ENCODE measurements at places on chromosomes 4 and X.

DNA sequence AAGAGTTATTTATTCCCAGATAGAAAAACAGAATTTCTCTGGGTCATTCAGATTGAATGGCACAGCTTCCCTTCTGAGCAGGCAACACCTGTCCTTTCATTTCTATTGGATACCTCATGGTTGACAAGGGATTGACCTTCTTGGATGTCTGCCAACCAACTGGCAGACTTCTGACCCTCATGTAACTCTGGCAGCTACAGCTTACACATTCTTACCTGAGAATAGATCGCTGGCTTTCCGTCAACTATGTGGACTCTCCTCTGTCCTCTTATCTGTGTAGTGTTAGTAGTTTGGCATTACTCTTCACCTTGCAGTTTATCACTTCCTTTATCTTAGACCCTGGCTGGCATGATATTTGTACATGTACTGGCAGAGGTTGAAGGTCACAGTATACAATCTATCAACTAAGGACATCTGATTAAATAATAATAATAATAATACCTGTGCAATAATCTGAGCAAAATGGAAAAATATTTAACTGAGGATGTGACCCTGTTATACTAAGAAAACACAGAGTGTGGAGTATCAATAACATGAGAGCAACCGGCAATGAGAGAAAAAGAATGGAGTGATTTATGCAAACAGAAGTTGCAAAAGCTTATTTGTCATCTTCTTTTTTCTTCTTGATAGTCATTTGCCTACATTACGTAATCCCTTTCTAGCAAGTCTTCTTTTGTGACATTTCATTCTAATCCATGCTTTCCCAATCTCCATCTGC lies 1118.2 kb downstream of the ARAP2 start:
- no peak for DNase-seq

GRCh38 chrX:107541244-107541643 lies 87.1 kb upstream of the PRPS1 start:
- no peak for DNase-seq

DNA sequence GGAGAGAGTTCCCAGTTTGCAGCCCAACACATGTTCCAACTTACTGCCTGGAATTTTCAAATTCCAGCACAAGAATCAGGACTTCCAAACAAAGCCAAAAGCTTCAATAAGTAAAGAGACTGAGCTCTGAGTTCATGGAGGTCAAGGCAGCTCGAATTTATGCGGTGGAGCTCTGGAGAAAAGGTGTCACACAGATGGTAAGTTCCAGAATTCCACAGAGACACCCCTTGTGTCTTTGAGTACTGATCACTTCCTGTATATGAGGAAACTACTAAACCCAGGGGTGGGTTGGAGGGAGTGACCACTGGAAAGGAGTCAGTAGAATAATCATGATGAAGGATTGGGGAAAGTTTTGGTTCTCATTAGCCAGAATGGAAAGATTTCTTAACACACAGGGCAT lies 118.5 kb upstream of the GUCY1A1 start:
- no peak for DNase-seq

DNA sequence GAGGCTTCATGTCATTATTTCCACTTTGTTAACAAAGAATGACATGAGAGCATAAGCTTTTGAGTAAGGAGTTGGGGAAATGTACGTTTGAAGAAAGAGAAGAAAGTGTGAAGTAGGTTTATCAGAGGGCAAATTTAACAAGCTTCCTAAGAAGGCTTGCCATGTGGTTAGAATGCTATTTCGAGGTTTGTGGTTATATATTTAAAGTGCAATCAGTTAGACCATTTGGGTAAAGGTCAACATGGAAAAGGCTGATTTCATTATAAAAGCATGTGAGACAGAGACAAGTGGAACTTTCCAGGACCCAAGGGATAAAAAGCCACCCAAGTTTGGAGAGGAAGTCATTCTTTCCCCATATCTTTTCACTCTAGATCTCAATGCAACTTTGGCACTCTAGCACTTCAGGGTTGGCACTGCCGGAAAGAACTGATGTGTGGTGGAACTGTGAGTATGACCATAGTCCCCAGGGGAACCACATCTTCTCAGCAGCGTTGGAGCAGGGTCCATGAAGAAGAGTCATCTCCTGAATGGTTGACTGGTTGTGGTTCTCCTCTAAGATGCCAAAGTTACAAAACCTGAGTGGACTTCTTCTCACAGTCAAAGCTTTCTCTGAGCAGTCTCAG lies 529.9 kb downstream of the MID1IP1 start:
- no peak for DNase-seq

DNA sequence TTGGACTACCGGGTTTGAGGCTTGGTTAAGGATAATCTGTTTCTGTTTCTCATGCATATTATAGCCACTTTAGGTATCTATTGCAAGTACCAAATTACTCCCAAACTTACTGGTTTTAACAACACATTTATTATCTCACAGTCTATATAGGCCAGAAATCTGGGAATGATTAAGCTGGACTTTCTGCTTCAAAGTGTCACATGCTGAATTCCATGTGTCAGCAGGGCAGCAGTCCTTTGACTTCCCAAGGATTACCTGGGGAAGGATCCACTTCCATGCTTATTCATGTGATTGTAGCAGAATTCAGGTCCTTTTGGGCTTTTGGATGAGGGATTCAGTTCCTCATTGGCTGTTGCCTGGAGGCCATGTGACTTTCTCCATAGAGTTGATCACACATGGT lies 349.0 kb upstream of the TRAM1L1 start:
- no peak for DNase-seq

DNA sequence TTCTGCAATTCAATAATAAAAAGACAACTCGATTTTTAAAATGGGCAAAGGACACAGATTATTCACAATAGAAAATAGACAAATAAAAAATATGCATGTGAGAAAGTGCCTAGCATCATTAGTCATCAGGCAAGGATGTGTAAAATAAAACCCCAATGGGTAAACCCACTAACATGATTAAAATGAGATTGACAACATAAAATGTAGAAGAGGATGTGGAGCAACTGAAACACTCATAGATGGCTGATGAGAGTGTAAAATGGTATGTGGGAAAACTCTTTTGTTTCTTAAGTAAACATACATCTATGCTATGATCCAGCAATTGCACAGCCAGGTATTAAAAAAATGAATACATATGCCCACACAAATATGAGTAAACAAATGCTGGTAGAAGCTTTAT lies 177.6 kb downstream of the IQCM start:
- DNase-seq, result no peak

DNA sequence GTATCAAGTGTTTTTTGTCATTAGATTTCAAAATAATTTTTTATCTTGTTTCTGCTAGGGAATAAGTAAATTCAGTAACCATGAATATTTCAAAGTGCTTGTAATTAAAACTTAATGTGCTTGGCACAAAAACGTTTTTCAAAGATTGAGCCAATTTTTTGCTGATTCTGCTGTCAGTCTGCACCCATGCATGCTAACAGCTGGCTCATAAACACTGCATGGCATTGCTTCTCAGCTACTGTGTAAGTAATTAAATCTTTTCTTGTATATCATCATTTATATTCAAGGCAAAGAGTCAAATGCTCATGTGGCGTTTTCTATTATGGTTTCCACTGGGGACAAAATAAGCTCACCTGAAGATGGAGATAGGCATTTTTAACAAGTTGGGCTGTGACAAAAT lies 66.8 kb upstream of the SPANXN2 start:
- no peak for DNase-seq

DNA sequence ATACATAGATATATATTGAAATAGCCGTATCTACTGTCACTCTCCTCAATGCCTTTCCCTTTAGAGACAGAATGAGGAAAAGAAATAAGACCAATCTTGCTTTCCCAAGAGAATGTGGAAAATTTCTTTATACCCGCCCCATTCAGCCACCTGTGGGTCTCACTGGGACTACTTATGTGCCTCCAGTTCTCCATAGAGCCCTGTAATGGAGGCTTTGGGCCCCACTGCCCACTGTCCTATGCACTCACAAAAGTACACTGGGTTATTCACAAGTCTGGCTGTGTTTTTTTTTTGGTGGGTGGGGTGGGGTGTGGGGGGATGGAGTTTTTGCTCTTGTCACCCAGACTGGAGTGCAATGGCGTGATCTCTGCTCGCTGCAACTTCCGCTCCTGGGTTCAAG lies 70.4 kb upstream of the ELOVL6 start:
- no peak for DNase-seq

GRCh38 chr4:3338976-3339531 lies 46.2 kb downstream of the RGS12 start:
- DNase-seq, result no peak

DNA sequence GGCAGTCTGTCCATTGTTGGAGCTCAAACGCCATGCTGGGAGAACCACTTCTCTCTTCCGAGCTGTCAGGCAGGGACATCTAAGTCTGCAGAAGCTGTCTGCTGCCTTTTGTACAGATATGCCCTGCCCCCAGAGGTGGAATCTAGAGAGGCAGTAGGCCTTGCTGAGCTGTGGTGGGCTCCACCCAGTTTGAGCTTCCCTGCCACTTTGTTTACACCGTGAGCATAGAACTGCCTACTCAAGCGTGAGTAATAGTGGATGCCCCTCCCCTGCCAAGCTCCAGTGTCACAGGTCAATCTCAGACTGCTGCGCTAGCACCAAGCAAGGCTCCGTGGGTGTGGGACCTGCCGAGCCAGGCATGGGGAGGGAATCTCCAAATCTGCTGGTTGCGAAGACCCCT lies 145.7 kb downstream of the VSIG4 start:
- no peak for DNase-seq

DNA sequence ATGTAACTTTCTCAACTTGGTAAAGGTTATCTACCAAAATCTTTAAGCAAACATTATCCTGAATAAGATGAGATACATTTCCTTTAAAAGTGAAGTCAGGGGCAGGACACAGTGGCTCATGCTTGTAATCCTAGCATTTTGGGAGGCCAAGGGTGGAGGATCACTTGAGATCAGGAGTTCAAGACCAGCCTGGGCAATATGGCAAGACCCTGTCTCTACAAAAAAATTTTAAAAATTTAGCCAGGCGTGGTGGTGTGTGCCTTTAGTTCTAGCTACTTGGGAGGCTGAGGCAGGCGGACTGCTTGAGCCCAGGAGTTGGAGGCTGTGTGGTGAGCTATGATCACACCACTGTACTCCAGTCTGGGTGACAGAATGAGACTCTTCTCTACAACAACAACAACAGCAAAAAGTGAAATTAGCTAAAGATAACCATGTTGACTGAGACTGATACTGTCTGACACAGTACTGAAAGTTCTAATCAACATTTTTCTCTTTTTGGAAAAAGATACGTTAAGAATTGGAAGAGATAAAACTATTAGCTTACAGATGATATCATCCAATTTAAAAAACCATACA lies 4.9 kb downstream of the DCAF16 start:
- no peak for DNase-seq

DNA sequence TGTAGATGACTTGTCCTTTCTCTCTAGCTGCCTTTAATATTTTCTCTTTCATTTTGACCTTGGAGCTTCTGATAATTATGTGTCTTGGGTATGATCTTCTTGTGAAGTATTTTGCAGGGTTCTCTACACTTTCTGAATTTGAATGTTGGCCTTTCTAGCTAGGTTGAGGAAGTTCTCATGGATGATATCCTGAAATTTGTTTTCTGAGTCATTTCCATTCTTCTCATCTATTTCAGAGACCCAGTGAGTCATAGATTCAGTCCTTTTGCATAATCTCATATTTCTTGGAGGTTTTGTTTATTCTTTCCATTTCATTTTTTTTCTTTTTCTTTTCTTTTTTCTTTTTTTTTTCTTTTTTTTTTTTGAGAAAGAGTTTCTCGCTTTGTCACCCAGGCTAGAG lies 585.7 kb upstream of the PABPC4L start:
- DNase-seq, result no peak

GRCh38 chr4:102527695-102528283 lies 26.6 kb downstream of the NFKB1 start:
- no peak for DNase-seq

- no peak for DNase-seq
Observed at GRCh38 chrX:111492085-111492484, 19.4 kb upstream of the SERTM2 start.

DNA sequence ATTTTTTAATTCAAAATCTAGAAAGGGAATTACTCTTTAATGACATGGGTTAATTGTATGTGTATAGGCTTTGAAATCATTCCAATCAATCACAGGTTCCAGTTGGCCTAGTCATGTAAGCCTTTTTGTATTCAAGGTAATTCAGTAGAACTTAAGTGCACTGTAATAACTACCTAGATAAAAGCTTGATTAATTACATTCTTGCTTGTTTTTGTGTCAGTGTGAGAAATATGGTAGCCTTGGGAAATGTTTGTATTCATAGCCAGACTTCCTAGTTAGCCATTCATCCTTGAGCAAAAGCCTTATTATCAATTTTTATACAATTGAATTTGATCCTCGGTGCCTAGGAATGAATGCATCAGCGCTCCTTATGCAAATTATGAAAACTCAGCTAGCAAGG lies 33.5 kb downstream of the TKTL2 start:
- no peak for DNase-seq

DNA sequence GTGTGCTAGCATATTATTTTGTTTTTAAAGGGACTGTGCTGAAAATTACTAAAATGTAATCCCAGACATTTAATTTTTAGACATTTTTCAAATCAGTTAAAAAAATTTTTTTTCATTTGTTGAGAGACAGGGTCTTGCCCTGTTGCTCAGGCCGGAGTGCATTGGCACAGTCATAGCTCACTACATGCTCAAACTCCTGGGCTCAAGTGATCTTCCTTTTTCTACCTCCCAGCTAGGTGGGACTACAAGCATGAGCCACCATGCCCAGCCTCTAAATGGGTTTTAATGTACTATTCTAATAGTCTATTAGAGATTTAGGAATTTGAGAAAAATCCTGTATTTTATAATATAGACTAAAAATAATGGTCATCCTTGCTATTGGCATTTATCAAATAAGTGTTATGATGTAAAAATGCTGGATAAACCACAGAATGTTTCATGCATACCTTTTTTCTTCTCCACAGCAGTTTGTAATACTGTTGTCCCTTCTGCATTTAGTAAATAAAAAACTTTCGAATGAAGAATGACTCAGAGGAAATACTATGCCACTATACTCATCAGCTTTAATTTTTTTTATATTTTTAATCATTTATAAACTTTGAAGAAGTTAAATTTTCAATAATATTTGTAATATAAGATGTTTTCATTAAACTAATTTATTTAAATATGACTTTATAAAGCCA lies 29.9 kb downstream of the CPEB2 start:
- DNase-seq, result no peak

GRCh38 chr4:150140774-150141400 lies 62.6 kb downstream of the DCLK2 start:
- no peak for DNase-seq
